ENCODE measurements at places on chromosomes 6 and 20.

GRCh38 chr6:117456250-117456649 is 26.2 kb upstream of the DCBLD1 start:
- no peak for DNase-seq

- DNase-seq, result no peak
Measured at GRCh38 chr6:138018297-138018696, 88.9 kb downstream of the PERP start.

DNA sequence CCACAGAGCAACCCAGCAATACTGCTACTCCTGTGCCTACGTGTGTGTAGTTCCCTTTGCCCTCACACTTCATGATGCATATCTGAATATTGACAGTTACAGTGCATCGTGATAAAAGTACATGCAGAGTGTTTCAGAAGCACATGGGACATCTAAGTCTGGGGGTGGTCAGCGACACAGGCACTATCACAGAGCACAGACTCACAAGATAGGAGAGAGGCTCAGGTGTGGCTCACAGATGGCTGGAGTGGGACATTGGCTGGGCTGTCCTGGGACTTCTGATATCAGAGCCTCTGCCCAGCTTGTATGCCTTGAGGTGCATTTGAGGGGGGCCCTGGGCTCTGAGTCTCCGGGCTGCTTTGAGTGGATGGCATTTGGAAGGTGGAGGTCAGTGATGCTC is 227.0 kb upstream of the RNF24 start:
- no peak for DNase-seq

GRCh38 chr20:23375827-23376226 is 13.8 kb downstream of the GZF1 start:
- no peak for DNase-seq

DNA sequence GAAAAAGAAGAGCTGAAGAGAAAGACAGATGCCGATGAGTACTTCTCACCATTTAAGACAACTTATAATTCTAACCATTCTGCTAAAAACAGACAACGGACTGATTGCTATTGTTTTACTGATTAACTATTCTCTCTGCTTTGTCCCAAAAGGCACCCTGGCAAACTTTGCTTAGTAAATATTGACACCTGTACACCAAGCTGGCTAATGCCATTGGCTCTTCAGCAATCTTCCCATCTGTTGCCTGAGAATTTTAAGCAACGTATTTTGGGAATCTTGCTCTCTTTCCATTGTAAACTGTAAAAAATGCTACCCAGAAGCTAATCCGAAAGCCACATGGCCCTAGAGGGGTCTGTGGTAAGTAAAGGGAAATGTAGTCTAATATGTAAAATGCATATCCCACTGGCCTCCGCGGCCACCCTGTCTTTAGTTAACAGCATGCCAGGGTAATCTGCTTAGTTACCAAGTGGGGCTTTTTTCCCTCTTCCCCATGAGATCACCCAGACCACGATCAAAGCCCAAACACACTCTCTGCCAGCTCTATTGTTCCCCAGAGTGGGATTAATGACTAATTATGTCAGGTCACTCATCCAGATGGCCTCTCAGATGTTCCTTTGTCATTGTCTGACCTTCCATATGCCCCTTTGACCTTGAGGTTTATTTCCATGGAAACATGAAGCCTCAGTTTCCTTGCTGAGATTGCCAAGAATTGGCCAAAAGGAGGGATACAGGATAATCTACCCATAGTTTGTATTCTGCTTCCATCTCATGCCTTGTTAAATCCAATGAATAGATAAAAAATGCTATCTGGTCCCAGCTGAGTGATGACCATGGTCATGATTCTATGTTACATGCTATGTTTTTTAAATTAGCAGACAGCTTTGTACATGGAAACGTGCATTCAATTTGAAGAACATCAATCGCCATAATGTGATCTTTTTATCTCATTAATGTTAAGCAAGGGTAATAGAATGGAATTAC is 216.4 kb upstream of the MCHR2 start:
- DNase-seq, result no peak

DNA sequence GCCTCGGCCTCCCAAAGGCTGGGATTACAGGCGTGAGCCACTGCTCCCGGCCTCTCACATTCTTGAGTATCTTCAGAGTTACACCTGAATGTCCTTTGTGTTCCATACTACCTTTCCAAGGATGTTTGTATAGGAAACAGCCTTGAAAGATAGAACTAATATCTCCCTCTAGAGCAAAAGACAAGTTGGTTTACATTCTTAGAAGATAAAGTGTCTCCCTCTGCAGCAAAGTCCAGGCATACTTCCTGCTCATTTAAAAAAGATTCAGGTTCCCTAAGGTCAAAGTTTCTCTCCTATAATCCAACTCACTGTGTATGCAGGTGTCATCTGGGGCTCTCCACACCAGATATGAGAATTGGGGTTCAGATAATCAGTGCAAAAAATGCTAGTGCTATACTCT is 224.4 kb downstream of the TPBG start:
- DNase-seq, result no peak

GRCh38 chr6:152273002-152273401 is 364.2 kb downstream of the SYNE1 start:
- no peak for DNase-seq

DNA sequence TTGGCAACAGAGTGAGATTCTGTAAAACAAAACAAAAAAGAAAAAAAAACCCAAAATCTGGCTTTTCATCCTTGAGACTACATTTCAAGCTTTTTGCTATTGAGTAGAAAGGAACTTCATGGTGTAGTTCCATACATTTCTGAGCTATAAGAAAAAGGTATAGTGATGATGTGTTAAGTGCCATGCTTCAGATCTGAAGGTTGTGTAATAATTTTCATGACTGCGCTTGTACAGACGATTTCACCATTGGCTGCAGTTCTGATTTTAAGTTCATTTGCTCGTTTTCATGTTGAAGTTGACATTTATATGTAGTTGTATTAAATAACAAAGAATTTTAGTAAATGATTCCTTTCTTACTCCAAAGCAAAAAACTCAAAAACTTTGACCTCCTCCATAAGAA is 247.6 kb downstream of the ARID1B start:
- DNase-seq, result no peak

DNA sequence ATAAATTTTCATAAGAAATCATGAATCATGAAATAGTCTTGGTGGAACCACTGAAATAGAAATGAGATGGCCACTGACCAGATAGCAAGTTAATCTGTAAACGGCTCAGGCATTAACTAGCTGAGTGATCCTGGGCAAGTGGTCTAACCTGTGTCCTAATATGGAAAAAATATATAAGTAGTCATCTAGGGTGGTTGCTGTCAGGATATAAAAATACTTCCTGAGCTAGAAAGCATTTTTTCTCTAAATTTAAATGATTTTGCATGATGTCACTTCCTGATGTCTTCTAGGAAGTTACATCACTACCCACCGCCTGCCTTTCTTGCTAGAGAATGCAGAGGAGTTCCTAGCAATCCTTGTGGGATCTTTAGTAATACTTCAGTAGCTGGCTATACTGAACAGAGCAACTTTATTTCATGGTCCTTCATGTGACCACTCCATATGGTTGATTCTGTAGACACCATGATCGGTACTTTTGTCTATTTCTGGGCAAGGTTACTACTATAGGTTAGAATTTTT is 228.1 kb upstream of the CEP162 start:
- peak; percentile 9 for DNase-seq

GRCh38 chr6:19824058-19824807 is 12.9 kb upstream of the ID4 start:
- no peak for DNase-seq

DNA sequence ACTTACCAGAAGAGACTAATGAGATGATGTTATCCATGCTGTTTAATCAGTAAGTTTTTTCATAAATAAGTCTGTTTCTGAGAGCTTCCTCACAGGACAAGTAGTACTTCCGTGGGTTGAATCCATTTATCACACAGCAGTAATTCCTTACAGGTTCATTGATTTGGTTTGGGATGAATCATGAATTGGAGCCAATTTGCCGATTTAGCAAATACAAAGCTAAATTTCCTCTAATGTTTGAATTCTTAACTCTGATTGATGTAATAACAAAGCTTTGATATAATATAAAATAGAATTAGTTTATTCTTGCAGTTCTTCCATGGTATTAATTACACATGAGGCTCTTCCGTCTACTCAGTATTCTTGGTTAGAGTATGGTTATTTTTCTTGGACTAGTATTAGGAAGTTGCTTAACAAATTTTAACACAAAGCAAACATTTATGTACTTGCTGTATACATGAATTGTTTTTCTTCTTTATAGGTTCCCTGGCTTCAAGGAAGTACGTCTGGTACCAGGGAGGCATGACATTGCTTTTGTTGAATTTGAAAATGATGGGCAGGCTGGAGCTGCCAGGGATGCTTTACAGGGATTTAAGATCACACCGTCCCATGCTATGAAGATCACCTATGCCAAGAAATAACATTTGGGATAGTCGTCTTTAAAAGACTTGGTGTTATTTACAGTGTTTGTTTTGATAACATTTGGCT is 7.6 kb upstream of the OTOR start:
- no peak for DNase-seq
